ENCODE measurements at places on chromosomes 12 and 14.

GRCh38 chr14:100726550-100727085, at the start of gene DLK1:
Gene DLK1 (plus strand): TSS chr14:100726892. CDS start chr14:100727069, 177 bp downstream.
- no peak for DNase-seq

GRCh38 chr12:118034429-118035189, 18.1 kb downstream of the RFC5 start:
- no peak for DNase-seq

GRCh38 chr14:89296281-89296745, 120.7 kb downstream of the FOXN3 start:
- DNase-seq, result no peak

DNA sequence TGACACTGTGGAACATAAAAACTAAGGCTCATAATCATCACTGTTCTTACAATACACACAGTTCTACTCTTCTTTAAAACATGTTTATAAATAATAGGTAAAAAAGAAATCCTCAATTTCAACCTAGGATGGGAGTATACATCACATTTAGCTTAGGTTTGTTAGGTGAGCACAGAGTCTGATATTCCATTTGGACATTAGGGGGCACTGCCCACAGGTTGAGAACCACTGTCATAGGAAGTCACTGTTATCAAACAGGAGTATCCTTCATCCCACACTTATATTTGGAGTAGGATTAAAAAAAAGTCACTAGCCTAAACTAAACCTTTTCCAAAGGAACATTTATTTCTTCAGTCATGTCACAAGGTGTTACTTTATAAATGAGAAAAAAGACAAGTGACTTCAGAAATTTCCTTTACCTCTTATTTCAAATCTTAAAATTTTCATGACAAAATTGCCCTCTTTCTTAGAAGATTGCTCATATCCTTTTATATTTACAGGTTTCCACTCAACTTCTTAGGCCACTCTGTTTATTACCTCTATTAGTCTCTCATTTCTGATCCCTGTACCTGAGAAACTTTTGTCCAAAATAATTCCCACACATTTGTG, 240.6 kb downstream of the CPNE8 start:
- no peak for DNase-seq

DNA sequence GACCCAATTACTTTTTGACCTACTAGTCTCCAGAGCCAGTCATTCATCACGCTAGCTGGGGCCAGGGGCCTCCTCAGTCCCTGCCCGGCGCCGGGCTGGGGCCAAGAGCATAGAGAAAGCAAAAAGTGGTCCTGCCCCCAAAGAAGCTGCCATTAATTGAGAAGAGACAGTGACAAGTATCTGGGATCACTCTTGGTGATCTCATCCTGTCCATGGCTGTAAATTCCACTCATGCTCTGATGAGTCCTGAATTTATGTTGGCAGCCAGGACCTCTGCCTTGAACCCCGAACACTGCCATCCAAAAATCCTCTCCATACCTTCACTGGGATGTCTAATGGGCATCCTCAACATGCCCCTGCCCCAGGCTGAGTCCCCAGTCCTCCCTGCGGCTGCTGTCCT, 34.4 kb upstream of the DLK1 start:
- no peak for DNase-seq

- DNase-seq, result no peak
Observed at GRCh38 chr12:67649261-67649569, 670 bp downstream of the DYRK2 start.
